NCI-H1436 (cell line): ENCODE measurements at places on chromosomes 5 and 9.

GRCh38 chr9:134895097-134895496, 14.5 kb downstream of the FCN2 start:
- DNase-seq: no peak

DNA sequence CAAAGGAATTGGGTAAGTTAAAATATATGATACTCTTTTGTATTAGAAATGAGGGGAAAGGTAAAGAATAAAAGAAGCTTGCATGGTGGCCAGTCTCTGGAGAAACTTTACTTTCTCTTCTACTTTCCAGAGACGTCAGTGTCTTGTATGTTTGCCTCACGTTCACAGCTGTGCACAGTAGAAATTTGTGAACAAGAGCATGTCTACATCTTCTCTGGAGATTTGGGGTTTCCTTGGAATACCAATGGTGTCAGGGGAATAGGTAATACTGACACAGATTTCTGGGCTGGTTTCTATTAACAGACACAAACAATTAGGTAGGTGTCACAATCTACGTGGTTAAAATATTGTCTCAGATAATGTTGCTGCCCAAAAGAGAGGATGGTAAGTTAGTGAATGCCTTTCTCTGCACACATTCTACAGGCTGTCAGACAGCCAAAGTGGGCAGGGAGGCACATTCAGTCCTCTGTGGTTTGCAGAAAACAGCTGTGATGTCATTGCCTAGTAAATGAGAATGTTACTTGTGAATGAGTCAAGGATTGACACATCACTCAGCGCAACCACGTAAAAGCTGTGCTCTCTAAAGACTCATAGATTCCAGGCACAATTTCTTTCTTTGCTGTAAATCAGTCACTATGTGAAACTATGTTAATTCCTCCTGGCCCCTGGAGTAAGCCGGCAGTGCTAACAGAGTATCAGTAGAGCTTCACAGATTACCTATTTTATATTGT, 397.1 kb downstream of the MAN2A1 start:
- DNase-seq: no peak

DNA sequence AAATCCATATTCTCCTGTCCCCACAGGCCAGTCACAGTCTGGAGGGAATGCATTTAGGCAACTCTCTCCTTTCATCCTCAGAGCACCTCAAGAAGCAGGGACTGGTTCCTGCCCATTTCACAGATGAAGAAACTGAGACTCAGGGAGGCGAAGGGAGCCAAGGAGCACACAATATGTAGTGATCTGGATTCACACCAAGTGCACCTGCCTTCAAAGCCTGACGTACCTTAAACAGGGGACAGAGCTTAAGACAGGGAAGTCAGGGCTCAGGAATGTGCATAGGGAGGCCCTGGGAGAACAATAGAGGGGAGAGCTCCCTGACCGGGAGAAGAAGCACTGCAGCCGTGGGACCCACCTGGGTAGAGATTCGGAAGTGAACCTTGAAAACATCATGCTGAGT, 83.0 kb downstream of the GABBR2 start:
- no peak for DNase-seq

DNA sequence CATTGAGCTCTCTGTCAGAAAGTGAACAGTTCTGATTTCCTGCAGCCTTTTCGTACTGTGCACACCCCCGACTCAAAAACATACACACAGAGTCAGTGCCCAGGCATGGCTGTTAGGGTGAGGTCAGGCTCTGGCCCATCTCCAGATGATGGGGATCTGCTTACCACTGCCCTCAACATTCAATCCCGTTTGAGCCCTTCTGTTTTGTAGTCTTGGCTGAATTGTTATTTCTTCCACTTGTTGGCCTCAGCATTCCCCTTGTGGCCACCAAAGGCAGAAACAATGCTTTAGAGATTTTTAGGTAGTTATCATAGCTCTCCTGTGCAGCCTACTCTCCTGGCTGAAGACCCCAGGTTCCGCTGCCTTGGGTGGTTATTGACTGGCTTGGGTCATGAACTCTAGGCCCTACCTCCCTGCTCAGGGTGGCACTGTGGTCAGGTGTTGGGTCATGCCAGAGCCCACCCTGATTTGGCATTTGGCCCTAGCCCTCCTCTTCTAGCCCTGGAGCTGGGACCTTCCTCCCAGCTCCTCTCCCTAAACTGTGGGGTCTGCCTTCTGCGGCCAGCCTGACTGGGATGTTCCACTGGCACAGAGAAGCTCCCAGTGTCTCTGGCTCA, 7.8 kb upstream of the MYOZ3 start:
- no peak for DNase-seq

- DNase-seq: no peak
Measured at GRCh38 chr5:15513431-15513830, 13.5 kb downstream of the FBXL7 start.

GRCh38 chr5:27472000-27472763, 433.8 kb upstream of the CDH9 start:
- peak; percentile 10 for DNase-seq

DNA sequence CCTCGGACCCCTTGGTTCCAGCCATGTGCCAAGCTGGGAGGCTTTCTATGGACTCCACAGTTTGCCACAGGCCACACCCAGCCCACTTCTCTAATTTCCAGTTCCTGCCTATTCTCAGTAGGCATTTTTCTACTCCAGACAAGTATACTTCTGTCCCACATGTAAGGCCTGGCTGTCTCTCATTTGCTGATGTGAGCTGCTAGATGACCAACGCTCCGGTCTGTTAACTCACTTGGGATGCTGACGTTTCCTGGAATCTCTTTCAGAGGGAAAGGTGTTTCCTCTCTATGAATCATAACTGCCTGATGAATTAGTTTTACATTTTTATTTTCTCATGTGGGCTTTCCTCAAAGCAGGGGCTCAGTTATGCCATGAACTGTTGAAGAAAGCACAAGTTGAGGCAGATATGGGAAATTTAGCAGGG, 36.3 kb downstream of the ERGIC1 start:
- DNase-seq: no peak

GRCh38 chr9:109264877-109265587, 55.8 kb downstream of the EPB41L4B start:
- DNase-seq: no peak

GRCh38 chr5:118447350-118447749, 541.0 kb downstream of the DTWD2 start:
- DNase-seq: no peak

DNA sequence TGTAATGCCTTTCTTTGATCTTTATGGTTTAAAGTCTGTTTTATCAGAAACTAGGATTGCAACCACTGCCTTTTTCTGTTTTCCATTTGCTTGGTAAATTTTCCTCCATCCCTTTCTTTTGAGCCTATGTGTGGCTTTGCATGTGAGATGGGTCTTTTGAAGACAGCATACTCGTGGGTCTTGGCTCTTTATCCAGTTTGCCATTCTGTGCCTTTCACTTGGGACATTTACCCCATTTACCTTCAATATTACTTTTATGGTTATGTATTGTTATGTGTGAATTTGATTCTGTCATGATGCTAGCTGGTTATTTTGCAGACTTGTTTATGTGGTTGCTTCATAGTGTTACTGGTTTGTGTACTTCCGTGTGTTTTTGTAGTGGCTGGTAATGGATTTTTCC, 59.2 kb downstream of the YTHDC2 start:
- DNase-seq: no peak

DNA sequence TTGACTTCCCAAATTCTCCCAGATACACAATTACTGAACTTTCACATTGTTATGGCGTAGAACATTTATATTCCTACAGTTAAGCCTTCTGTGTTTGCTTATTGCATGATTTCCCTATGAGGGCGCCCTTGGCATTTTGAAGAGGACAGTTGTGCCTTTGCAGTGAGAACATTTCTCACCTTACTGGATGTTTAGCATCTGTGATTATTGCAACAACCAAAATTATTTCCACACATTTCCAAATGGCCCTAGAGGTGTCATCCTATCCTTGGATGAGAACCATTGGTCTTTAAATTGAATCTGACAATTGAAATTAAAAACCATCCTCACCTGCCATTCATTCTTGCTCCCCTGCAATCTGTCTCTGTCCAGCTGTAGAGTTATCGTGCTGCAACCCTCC, 104.0 kb downstream of the MAMDC2 start:
- no peak for DNase-seq

DNA sequence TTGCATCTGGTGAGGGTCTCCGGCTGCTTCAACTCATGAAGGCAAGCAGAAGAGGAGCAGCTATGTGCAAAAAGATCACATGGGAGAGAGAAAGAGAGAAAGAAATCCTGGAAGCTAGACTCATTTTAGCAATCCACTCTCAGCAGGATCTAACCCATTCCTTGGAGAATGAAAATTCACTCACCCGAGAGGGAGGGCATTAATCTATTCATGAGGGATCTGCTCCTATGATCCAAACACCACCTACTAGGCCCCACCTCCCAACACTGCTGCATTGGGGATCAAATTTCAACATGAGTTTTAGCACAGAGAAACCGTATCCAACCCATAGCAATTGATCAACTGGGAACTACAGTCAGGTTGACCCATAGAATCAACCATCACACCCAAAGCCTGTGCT, 98.1 kb upstream of the SV2C start:
- no peak for DNase-seq

- DNase-seq: no peak
Measured at GRCh38 chr5:161548487-161549094, 2.1 kb upstream of the GABRB2 start.

DNA sequence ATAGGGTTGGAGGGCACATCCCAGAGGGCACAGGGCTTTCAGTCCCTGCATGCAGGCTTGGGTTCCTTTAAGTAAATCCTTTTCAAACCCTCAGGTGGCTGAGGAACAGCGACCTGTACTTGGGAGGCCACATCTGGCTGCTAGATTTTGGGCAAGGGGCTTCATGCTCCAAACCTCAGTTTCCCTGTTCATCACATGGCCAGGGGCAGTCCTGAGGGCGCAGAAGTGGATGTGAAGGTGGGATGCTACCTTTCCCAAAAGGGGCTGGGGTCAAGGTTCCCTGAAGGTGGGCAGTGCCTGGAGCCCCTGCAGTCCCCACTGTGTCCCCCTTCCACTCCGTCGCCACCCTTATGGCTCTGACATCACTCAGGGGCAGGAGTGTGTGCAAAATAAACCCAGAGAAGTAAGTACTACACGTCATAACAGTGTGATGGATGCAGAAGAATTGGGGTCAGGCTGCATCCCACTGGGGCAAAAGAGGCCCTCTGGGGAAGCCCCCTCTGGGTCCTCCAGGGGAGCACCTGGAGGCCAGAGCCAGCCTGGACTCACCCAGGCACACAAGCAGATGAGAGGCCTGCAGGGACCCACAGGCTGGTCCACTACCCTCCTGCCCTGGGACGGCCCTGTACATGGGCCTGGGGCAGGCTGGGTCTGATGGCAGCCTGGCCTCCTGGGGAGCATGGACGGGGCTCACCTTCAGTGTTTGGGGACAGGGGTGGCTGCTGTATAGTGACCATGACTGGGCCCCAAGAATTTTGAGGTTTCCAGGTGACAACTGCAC, 1.9 kb upstream of the CARD19 start:
- DNase-seq: no peak

GRCh38 chr5:123992641-123993040, 480.7 kb downstream of the CSNK1G3 start:
- no peak for DNase-seq

DNA sequence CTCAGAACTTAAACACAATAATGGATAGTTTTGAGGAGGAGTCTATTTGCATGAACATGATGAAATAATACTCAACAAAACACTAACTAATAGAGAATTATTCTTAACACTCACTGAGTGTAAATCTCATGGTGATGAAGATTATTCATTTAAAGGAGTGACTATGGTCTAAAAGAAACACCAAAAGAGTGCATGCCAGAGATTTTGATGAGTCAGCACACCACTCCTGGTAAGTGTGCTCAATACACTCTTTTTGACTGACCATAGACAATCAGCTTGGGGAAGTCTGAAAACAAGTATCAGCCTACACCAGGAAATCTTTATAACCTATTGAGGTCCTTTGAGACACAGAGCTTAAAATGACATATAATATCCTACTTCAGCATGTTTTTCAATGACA, 6.8 kb upstream of the FST start:
- no peak for DNase-seq

DNA sequence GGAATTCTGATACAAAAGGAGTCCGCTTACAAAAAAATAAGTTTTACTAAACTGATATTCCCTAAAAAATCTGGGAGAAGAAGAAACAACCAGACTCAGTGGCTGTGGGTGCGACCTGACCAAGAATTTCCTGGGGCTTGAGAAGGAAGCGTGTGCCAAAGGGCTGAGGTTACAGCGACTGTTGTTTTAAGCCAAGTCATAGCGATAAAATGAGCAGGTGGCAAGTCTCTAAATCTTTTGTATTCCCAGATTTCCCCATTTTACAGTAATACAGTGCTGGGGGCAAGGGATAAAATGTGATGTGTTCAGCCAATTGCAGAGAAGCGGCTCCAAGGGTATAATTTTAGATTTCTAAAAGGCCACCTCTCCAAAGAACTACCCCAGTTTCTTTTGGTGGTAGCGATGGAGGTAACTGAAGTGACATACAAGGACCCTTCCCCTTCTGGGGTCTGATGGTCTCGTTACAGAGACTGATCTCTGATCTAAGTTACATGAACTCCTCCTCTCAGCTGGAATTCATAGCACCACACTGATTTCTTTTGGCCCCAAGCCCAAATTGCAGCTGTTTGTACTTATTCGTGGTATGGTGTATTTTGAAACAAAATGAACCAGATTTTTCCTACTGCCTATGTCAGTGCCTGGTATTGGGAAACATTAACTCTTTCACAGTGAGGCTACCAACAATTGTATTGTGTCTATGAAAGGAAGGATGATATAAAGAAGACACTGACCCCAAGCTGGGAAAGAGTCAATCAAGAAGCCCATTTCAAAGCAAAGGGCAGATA, 41.6 kb downstream of the LPAR1 start:
- DNase-seq: no peak

DNA sequence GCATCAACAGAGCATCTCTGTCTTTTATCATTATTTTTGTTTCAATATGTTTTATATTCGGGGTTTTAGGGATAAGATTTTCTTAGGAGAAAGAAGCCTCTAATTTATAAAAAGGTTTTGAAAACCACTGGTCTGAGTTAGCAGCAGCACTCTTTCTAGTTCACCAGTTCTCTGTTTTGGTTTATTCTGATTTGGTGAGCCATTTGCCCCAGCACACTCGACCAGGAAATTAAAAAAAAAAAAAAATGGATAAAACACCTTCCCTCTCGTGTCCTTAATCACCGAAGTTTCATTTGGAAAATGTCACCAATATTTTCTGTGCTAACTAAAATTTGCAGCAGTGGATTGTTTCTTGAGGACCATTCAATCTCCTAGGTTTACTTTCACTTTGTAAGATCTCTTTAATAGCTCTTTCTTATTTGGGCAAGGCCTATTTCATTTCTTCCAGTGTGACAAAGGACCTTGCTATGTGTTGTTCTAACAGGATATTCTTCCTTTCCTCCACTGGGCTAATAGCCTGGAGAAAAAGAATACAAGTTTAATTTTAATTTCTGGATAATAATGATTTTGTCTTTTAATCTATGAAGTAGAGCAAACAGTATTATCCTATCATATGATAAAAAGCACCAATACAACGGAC, 57.8 kb upstream of the ANXA1 start:
- DNase-seq: no peak

GRCh38 chr9:32503008-32503407, 23.0 kb downstream of the RIGI start:
- DNase-seq: no peak
